ENCODE measurements at places on chromosomes 1 and 21.
A peak's percentile ranks its signal among the peaks of the same experiment; 100 is the strongest.

GRCh38 chr21:42148097-42148496 lies 70.8 kb upstream of the ABCG1 start:
- DNase-seq, result no peak

GRCh38 chr1:55062801-55063576 lies 23.6 kb downstream of the PCSK9 start:
- DNase-seq, result no peak

DNA sequence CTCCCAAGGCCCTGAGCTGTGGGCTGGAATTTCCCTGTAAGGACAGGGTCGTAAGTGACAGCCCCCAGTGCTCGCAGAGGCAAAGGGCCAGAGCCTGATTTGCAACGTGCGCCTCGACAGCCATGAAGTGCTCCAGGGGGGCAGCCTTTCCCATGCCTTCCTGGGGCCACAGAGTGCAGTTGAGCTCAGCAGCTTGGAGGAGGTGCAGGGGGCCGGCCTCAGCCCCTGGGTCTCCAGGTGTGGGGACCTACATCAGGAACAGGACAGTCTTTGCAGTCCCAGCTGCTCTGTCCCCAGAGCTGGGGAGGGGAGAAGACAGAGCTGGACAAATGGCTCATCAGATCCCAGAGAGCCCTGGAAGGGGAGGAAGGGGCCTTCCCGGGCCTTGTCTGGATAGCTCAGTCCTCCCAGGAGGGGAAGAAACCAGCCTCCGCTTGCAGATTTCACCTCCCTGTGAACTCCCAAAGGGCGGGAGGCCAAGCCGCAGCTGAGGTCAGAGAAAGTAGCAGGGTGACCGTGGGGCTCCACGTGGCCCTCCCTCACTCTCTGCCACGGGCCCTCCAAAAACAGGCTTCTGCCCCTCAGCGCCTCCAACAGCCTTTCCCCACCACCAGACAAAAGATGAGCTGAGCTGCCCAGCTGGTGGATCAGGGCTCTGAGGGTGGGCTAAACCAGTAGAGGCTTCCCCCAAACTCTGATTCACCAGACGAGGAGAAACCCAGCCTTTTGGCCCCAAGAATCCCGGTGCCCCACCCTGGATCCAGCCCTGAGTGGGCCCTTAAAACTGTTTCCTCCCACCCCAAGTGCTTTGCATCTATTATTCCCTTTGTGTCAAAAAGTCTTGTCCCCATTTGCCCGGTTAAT lies 76.5 kb downstream of the DHRS3 start:
- DNase-seq, result peak; percentile 23

DNA sequence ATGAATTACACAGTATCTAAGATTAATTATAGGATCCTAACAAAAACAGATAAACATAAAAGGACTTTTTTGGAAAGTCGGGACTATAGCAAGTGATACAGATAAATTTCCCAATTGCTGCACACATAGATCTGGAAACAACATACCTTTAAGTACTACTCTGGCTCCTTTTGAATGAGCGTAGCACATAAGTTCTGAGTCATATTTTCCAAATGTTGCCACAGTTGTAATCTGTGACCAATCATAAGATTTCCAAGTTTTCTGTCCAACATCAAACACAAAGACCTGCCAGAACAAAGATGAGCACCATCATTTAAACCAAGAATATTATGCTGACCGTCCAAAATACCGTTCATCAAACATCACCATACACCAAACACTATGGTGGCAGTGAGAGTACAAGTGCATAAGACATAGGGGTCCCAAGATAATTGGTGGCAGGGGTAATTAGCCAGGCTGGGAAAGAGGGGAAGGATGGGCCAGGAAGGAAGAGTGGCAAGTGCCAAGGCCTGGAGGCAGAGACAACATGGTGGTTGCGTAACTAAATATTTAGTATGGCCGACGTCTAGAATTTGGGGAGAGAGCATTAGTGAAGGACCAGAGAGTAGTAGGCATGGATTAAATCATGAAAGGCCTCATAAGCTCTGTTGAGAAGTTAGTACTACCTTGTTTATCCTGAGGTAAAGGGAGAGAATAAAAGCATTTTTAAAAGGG lies 3.6 kb downstream of the CTBS start:
- no peak for DNase-seq

DNA sequence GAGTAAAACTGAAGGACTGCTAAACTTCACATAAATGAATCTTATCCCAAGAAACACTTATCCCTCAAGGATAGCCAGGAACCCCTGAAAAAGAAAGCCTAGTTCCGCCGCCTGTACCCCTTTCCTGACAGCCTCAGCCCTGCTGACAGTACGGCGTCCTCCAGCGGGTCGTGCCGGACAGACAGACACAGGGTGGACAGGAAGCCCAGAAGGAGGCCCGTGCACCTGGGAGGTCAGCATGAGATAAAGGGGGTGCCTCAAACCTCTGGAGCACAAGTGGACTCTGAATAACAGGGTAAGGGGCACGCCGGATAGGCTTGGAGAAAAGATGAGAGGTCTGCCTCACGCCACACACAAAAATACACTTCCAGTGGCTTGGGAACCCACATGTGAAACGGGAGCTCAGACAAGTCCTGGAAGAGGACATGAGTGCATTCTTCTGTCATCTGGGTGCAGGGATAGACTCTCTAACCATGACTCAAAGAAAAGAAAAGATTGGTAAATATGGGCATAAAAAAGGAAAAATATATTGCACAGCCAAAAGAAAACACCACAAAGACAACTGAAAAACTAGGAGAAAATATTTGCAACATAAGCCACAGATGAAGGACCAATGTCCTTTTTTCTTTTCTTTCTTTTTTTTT lies 17.3 kb upstream of the ADARB1 start:
- DNase-seq, result no peak

DNA sequence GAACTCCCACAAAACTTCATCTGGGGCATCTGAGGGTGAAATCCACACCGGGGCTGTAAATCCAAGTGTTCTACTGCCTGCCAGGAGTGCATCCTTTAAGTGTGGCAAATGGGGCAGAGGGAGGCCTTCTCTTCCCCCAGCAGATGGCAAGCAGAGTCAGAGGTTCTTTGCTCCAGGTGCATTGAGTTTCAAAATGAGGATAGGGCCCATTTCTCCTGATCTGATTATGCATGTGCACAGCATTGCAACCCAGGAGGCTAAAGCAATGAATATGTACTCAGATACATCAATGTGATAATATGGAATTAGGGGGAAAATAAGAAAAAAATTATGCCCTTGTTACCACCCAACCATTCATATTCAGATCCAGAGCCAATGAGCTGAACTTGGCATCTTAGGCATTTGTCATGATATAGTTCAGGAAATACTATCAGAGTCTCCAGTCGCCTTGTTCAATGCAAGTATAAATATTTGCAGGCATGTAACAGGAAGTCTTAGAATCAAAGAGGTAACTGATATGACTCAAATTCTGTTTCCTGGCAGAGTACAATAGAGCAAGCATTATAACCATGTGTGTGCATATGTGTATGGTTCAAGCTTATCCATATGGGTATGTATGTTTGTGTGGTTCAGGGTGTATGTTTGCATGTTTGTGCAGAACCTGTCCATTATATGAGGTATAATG lies 473.8 kb upstream of the PKN2 start:
- DNase-seq, result no peak

DNA sequence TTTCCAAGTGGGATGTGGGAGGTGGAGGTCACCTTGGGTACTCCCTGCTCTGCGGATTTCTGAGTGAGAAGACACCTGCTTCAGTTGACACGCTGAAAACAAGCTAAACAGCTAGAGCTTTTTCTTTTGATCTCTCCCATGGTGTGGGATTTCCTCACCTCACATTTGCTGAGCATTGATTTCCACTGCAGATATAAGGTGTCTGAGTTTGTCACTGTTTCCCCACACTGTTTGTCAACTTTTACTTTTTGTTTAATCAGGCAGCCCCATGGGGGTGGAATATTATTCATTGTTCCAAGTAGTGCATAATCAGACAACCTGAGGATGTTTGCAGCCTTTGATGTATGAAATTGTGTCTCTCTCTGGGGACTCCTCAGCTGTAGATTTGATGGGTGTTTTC lies 49.5 kb downstream of the FASLG start:
- DNase-seq, result no peak
